ENCODE measurements at places on chromosomes 5 and 9.
A peak's percentile ranks its signal among the peaks of the same experiment; 100 is the strongest.

DNA sequence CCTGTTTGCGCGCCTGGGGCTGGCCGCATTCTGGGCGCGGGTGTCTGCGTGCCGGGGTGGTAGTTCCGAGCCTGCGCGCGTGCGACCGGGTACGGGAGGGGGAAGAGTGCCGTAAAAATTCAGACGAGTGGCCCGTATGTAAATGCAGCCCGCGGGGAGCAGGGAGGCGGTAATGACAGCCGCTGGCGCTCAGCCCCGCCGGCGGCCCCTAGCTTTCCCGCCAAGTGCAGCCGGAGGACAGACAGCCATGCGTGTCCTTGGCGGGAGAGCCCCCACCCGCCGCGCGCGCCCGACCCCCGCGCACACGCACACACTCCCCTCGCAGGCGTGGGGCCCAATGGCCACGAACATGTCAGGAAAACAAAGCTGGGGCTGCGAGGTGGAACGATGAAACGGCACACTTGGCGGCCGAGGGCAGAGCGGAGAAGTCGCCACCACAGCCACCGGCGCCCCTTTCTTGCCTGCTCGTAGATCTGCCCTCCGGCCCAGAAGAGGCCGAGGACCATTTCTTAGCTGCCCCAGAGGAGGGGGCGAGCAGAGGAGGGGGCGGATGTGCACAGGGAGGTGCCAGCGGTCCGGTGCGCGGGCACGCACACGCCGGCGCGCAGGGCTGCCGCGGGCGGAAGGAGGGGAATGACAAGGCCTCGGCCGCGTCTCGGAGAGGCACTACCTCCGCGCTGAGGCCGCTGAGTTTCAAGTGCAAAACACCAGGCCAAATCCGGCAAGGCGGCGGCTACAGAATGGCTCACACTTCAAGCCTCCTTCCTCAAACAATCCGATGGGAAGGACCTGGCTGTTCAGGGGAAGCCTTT, 208.4 kb downstream of the MEF2C start:
- DNase-seq, result no peak

- DNase-seq, result no peak
Observed at GRCh38 chr5:158127536-158127935, 268.6 kb upstream of the CLINT1 start.

DNA sequence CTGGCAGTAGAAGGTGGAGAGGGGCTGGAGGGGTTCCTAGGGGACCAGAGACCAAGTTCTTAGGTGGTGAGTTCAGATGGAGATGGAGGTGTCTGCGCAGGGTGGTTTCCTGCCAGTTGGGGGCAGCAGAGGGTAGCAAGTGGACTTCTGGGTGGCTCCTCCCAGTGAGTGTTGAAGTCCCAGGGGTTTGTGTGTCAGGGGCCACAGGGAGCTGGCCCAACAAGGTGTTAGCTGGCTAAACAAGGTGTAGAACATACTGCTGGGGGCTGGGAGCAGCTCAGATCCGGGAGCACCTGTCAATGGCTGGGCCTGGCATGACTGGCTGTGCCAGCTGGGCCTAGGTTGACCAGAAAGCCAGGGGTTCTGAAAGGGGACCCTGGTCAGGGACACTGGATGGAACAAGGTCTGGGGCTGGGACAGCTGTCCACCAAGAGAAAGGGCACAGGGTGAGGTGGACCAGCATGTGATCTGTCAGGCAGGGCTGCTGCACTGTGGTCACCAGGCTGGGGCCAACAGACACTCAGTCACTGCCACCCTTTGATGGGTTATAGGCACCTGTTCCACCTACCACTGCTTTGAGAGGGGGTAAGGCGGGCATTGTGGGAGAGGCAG, 35.6 kb downstream of the DAB2IP start:
- DNase-seq, result peak; percentile 69

DNA sequence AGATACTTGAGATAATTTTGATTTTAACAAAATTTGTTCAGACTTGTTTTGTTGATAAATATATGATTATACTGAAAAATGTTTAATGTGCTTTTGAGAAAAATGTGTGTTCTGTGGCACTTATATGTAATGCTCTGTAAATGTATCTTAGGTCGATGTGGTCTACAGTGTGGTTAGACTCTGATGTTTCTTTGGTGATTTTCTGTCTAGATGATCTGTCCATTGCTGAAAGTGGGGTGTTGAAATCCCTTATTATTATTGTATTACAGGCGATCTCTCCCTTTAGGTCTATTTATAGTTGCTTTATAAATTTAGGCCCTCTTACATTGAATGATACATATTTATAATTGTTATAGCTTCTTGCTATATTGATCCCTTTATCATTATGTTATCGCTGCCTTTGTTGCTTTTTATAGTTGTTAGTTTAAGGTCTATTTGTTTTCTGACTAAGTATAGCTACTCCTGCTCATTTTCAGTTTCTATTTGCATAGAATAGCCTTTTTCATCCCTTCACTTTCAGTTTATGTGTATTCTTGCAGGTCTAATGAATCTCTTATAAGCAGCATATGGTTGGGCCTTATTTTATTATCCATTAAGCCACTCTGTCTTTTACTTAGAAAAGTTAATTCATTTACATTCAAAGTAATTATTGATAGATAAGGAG, 124.3 kb downstream of the MRPS30 start:
- DNase-seq, result no peak

GRCh38 chr5:16427587-16427986, 38.0 kb downstream of the ZNF622 start:
- DNase-seq, result no peak

GRCh38 chr5:139634028-139634325, 14.2 kb upstream of the CXXC5 start:
- DNase-seq, result no peak

- DNase-seq, result no peak
Observed at GRCh38 chr9:18382243-18382642, 91.7 kb upstream of the ADAMTSL1 start.

GRCh38 chr5:156531199-156531598, 204.2 kb downstream of the SGCD start:
- no peak for DNase-seq

DNA sequence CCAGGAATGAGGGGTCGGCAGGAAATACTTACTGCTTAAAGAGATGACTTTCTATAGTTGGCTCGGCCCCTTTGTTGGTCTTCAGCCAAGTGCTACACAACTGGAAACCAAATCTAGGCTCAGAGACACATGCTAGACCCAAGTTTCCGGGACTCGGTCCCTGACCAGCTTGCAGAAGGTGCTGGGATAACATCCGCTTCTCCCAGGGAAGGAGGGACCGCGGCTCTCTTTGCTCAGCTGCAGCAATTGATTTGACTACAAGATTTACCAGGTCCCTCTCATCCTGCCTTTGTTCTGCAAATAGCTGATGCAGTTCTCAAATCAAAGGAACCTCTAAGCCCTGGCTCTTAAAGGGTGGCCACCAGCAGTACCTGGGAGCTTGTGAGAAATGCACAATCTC, 314.7 kb downstream of the MLLT3 start:
- DNase-seq, result no peak

- DNase-seq, result no peak
Observed at GRCh38 chr5:38329132-38329715, 70.9 kb downstream of the EGFLAM start.

DNA sequence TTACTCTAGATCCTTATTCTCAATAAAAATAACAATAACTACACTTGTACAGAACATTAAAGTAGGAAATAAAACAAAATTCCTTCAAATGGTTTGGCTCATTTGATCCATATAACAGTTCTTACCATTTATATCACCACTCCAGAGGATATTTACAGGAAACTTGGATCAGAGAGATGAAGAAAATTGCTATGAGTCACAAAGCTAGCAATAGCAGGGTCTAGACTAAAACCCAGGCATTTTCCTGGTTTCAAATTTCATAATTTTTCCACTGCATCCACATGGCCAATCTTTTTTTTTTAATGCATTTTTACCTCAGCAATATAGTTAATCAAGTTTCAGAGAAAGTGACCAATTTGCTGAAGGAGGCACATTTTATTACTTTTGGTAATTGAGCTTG, 299.2 kb downstream of the ELAVL2 start:
- DNase-seq, result no peak

DNA sequence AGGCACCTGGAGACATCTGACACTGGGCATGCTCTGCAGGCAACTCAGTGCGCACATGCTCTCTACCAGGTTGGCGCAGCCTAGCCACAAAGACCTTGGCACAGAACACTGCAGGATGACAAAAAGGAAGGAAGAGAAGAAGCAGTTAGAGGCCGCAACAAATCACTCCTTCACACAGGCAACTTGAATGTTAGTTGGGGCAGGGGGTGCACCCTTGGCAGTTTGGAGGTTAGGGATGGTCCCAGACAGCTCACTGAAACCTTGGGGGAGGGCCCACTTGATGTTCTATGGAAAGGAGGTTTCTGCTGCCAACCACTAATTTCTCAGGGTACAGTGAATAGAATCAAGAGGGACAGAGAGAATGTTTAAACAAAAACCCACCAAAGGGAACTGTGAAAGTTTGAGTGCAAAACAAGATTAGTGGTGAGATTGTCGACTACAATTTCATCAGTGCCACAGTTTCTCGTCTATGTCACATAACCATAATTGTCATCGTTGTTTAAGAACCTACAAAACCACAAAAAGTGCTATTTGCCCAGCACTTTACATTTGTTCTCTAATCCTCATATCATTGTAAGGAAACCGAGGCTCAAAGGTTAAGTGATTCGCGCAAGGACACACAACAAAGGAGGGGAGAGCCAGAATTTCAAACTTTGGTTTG, 48.7 kb downstream of the FBXW11 start:
- no peak for DNase-seq

DNA sequence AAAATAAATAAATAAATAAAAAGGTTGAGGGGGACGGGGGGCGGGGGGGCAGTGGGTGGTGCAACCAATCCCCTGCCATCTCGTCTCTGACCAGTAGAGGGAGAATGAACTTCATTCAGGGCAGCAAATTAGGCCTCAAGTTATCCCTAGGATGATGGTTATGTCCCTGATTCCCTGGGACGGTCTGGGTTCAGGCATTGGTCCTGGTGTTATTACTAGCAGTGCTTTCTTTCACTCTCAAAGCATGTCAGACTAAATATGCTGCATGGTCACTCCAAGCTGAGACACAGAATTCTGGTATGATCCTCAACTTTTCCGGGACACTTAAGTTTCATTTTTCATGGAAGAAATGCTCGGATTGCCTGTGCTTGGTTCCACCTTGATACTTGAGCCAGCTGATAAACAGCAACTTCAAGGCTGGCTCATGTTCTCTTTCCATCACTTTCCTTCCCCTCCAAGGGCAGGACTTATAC, 59.4 kb downstream of the DAP start:
- no peak for DNase-seq

DNA sequence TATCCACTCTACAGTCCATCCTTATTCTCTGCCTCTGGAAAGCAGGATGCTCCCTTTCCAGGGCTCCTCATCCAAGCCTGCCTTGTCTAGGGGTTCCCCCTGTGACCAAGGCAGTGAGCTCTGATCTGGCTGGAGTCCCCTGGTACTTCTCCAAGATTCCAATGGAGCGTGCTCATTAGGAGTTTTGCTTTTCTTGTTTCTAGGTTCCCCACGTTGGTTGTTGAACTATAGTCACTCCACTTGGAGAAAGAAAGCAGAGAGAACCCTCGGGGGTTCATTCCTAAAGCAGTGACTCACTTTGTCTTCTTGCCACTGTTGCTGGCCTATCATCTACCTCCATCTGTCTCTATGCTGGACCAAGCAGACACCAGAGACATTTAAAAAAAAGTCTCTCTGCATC, 192.6 kb downstream of the TLE4 start:
- no peak for DNase-seq

- DNase-seq, result no peak
Observed at GRCh38 chr5:157618191-157618765, 34.0 kb downstream of the SOX30 start.

GRCh38 chr9:99978221-99978620, 71.8 kb downstream of the STX17 start:
- no peak for DNase-seq

DNA sequence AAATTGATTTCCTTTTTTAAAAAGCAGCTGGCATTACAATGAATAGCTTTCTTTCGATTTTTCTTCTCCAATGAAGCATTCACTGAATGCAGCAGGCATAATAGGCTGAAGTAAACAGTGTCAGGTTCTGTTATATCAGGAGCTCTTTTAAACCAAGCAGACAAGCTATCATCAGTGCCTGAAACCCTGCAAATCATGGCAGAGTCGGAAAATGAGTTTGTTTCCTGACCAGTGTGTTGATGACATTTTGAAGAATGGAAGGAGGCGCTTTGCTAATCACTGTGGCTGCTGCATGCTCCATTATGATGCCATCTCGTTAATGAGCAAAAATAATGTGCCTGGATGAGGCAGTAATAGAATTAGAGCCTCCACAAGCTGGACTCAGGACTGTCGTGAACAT, 284.5 kb downstream of the ZNF608 start:
- no peak for DNase-seq

DNA sequence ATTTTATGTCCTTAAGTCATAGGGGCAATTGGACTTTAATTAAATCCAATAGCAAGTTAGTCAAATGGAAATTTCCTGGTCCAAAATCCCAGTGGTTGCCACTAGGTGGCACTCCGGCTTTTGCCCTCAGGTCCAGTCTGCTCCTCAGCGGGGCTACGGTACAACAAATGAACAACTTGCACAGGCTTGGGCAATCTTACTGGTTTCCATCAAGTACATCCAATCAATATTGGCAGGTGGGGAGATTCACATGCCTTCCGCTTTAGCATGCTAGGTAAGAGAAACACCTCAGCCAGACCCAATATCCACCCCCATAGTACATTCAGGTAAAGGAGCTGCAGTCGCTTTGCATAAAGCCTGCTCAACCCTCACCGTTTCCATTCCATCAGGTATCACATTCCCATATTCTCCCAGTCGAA, 6.3 kb upstream of the MXD3 start:
- no peak for DNase-seq

GRCh38 chr9:18324928-18325745, 148.8 kb upstream of the ADAMTSL1 start:
- no peak for DNase-seq
